GM10248 (cell line): ENCODE measurements at places on chromosomes 3 and 15.

DNA sequence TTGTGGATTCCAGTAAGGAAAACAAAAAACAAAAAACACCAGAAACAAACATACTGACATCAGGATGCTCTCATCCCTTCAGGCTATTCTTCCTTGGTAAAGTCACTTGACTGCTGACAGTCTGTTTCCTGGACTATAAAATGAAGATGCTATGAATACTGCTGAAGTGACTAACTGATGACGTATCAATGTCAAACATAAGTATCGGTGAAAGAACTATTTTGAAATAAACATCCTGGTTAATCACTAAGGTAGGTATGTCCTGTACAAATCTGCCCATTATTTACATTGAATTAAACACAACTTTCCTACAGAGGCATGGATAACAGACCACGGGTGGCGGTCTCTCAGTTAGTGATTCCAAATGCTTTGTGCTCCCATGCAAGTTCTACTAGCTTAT lies 45.9 kb downstream of the CHAC1 start:
- DNase-seq: no peak

DNA sequence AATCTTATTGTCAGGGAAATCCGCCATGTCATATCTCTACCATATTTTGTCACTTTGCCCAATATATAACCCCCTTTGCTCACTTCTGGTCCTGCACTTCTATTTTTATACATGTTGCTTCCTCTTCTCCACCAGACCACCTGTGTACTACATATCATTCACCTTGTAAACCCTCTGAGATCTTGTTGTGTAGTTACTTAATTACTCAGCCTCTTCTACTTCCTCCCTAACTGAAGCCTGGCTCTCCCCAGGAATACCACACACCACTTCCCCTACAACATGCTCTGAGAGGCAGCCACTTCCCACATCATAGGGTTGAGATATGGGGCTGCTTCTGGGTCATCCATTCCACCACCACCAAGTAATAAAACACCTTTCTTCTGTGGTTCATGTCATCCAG lies 10.0 kb downstream of the HEXA start:
- peak; percentile 63 for DNase-seq

GRCh38 chr15:70376929-70377691 lies 279.4 kb upstream of the TLE3 start:
- no peak for DNase-seq

GRCh38 chr3:121648219-121648958 lies 12.3 kb downstream of the HCLS1 start:
- DNase-seq: no peak

DNA sequence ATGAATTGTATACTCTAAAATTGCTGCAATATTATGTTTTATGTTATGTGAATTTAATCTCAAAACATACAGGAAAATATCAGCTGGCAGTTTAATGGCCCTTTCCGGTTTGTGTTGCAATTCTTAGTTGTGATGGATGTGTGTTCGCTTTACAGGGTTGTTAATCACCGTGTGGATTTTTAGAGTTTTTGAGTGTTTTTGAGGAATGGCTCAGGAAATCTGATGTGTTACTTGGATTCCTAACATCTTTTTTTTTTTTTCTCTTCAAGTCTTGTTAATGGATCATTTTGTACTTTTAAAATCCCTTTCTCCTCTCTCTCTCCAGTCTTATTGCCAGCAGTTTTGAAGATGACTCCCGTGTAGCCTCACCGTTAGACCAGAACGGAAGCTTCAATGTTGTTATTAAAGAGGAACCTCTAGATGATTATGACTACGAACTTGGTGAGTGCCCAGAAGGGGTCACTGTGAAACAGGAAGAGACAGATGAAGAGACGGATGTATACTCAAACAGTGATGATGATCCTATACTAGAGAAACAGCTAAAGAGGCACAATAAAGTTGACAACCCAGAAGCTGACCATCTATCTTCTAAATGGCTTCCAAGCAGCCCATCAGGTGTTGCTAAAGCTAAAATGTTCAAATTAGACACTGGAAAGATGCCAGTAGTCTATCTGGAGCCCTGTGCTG lies 35.7 kb downstream of the MGA start:
- DNase-seq: peak; percentile 81

DNA sequence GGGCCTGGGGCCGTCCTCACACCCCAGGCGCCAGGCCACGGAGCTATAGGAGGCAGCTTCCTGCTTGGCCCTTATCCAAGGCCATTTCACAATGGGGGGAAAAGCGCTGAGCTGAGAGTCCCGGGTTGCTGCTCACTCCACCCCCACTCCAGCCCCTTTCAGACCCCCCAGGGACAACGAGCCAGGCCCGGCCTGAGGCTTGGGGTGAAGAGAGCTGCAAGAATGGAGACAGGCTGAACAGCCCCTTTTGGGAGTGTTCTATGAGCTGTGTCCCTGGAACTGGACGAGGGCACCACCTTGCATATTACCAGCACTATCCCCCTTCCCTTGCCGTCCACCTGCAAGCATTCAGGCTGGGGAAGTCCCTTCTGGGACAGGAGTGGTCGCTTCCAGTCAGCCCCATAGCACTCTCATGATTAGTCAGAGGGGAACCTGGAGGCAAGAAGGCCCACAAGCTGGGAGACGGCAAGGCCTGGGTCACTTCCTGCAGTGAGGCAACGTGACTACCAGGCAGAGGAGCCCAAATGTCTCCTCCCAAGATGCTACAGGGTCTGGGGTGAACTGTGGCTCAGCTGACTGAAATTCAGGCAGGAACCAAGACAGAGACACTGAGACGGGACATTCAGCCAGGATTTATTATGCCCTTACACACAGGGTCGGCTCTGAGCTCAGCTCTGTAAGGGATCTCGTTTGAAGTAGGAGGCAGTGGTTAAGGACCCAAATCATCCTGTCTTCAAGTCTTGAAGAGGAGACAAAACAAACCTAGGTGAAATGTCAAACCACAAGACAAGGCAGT lies 8.6 kb upstream of the SRP14 start:
- peak; percentile 77 for DNase-seq

- DNase-seq: no peak
These were observed 812.4 kb upstream of the DPPA4 start for GRCh38 chr3:110149763-110150162.

DNA sequence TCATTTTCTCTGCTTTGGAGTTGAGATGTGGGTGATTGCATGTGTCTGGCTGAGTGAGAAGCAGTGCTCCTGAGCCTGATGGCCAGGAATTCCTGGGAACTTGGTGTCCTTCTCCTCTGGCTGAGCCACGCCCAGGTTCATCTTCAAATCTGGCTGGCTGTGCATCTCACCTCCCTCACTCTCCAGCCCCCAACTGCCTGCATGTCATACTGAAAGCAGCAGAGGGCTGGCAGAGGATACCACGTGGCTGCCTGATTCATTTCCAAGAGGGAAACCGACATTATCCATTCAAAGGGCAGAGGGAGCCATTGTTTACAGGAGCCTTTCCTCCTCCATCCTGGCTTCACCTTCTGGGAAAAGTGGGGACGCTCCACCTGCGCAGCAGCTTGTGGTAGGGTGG lies 57.4 kb downstream of the ABHD5 start:
- no peak for DNase-seq

- no peak for DNase-seq
These were observed 162.3 kb downstream of the TBL1XR1 start for GRCh38 chr3:177034832-177035475.

- no peak for DNase-seq
These were observed 100.2 kb downstream of the TMCC1 start for GRCh38 chr3:129793319-129793718.

DNA sequence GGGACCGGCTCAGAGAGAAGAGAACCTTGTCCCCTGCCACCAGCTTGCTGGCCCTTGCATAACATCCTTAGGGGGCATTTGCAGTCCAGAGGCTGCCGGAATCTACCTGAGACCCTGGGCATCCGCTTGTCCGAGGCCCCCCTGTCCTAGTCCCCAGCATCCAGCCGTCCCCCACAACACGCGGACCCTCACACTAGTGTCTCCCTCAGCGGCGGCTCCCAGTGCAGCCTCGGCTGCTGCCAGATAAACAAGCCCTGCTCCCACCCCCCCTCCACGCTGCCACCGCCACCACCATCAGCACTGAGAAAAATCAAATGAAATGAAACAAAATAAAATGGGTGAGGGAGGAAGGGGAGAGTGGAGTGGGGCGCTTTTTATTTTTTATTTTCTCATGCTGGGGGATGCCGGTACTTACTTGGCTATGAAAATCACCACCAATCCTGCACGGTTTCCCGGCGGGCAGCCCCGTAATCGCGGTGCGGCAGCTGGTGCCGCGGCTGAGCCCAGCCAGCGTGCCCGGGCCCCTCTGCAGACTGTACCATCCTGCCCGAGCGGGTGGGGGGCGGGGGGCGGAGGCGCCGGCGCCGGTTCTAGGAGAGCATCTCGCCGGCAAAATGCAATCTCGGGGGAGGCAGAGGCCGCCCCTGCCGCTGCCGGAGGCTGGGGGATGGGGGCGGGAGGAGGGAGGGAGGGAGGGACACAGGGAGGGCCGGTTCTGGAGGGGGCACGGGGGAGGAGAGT lies at the start of gene ATP2B2:
Gene ATP2B2 (minus strand): TSS at position 537 of the 741 bp plus-strand sequence. CDS start 56,043 bp downstream, outside the sequence.
- no peak for DNase-seq

GRCh38 chr3:157442729-157443128 lies 6.1 kb downstream of the PTX3 start:
- no peak for DNase-seq

- no peak for DNase-seq
These were observed 954 bp upstream of the DGKG start for GRCh38 chr3:186362988-186363387.

- no peak for DNase-seq
These were observed 219.4 kb upstream of the GBE1 start for GRCh38 chr3:81980596-81981494.

DNA sequence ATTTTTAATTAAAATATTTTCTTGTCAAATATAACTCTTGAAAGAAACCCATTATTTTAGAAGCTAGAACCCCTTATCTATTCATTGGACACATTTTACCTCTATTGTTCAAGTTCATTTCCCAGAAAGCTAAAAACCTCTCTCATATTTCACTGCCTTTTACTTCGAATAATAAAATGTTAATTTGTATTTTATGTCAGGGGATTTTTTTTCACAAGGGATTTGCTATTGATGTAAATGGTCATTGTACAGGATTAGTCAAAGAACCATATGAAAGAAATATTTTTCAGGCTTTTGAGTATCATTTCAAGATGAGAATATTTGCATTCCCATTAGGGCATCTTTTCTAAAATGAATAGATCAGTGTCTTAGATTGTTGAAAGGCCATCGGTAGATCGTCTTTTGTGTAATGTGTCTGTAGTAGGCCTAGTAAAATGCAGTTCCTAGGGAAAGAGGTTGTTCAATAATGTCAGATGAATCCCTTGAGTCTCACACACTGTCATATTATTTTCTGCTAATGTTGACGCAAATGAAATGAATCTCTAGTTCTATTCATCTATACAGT lies 114.5 kb downstream of the ROBO1 start:
- no peak for DNase-seq

DNA sequence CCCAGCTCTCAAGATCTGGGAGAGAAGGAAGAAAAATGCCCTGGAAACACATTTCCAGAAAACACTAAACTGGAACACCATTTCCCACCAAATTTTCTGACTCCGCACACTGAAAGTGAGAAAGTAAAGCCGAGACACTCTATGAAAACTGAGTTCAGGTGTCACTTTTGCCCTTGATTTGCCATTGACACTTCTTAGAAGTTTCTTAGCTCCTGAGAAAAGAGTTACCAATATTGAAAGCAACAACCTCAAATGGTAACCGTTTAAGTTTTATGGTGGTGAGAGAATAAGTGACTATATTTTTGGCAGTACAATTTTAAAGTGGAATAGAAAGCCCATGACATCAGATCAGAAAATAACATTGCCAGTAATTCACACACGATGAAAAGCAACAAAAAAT lies 39.0 kb downstream of the CD86 start:
- DNase-seq: peak; percentile 36

DNA sequence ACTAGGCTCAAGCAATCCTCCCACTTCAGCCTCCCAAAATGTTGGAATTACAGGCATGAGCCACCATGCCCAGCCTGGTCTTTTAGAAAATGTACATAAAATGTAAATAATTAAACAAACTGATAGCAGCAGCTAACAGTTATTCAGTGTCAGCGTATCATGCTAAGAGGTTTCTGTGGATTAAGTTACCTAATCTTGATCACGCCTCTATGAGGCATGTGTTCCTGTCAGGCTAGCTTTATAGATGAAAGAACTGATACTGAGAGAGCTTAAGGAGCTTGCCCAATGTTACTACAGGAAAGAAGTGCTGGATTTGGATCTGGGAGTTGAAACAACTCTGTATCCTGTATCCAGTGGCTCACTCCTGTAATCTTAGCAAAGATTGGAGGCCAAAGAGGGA lies 11.2 kb upstream of the MST1R start:
- DNase-seq: no peak

- no peak for DNase-seq
These were observed 6.2 kb downstream of the C15orf62 start for GRCh38 chr15:40775740-40776536.

GRCh38 chr3:64152086-64152485 lies 73.2 kb downstream of the PRICKLE2 start:
- no peak for DNase-seq

- no peak for DNase-seq
These were observed 40.8 kb upstream of the MED12L start for GRCh38 chr3:151044706-151045105.

DNA sequence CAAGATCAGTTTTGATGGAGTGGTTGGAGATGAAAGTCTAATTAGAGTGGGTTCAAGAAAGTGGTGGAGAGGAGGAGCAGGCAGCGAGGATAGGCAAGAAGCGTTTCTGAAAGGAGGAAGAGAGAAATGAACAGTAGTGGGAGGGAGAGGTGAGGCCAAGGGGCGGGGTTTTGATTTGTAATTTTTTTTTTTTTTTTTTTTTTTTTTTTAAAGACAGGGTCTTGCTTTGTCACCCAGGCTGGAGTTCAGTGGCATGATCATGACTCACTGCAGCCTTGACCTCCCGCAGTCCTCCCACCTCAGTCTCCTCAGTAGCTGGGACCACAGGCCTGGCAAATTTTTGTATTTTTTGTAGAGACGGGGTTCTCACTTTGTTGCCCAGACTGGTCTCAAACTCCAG lies 36.6 kb downstream of the MRAS start:
- no peak for DNase-seq

- no peak for DNase-seq
These were observed 182.0 kb downstream of the LRTM1 start for GRCh38 chr3:54745843-54746242.

DNA sequence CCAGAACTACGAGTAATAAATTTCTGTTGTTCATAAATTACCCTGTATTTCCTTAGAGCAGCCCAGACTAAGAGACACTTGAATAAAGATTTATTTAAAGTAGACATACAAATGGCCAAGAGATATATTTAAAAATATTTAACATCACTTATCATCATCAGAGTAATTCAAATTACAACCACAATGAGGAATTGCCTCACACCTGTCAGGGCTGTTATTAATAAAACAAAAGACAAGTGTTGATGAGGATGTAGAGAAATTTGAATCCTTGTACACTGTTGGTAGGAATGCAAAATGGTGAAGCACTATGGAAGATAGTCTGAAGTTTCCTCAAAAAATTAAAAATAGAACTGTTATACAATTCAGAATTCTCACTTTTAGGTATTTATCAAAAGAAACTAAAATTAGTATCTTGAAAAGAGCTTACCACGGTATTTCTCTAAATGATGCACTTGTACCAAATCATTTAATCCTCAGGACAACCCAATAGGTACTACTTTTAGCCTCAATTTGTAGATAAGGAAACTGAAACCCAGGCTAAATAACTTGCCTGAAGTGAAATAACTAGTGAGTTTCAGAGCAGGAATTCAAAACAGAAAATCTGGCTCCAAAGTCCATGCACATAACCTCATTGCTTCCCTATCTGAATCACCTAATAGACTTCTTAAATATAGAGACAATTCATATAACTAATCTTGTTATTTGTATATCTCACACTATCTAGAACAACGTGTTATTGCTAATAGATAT lies 69.4 kb downstream of the ZBTB20 start:
- no peak for DNase-seq
